ENCODE measurements at places on chromosomes 7 and 10. TPM values are rescaled to one million over a fixed set of nuclear protein-coding genes. Genes with fewer than 3 reads are reported as not detected.

- H3K27me3 ChIP-seq: no peaks in the 10 kb centered on the region
- H3K4me3 ChIP-seq: no peak overlapping the region
- H3K36me3 ChIP-seq: no peaks in the 10 kb centered on the region
Measured at GRCh38 chr10:547591-548081, 141.8 kb downstream of the DIP2C start.

- peak overlapping the region; percentile 82 for H3K27ac ChIP-seq
- H3K4me1 ChIP-seq: peaks cover 6% of the 10 kb centered on the region
- peaks cover 31% of the 10 kb centered on the region for H3K36me3 ChIP-seq
- DNase-seq: no peak
- H3K27me3 ChIP-seq: no peaks in the 10 kb centered on the region
- H3K4me3 ChIP-seq: peak overlapping the region; percentile 96
Measured at GRCh38 chr10:125720002-125720382, 483 bp downstream of the EDRF1 start.

DNA sequence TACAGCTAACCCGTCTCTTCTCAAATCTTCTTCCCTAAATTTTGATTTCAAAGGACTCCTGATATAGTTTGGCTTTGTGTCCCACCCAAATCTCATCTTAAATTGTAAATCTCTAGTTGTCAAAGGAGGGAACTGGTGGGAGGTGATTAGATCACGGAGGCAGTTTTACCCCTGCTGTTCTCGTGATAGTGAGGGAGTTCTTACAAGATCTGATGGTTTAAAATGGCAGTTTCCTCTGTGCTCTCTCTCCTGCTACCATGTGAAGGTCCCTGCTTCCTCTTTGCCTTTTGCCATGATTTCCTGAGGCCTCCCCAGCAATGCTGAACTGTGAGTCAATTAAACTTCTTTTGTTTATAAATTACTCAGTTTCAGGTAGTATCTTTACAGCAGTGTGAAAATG lies 269.3 kb downstream of the POLR1F start:
- no peaks in the 10 kb centered on the region for H3K36me3 ChIP-seq
- no peaks in the 10 kb centered on the region for H3K4me1 ChIP-seq
- H3K27me3 ChIP-seq: no peaks in the 10 kb centered on the region
- H3K27ac ChIP-seq: no peak overlapping the region
- DNase-seq: no peak
- no peak overlapping the region for H3K4me3 ChIP-seq

DNA sequence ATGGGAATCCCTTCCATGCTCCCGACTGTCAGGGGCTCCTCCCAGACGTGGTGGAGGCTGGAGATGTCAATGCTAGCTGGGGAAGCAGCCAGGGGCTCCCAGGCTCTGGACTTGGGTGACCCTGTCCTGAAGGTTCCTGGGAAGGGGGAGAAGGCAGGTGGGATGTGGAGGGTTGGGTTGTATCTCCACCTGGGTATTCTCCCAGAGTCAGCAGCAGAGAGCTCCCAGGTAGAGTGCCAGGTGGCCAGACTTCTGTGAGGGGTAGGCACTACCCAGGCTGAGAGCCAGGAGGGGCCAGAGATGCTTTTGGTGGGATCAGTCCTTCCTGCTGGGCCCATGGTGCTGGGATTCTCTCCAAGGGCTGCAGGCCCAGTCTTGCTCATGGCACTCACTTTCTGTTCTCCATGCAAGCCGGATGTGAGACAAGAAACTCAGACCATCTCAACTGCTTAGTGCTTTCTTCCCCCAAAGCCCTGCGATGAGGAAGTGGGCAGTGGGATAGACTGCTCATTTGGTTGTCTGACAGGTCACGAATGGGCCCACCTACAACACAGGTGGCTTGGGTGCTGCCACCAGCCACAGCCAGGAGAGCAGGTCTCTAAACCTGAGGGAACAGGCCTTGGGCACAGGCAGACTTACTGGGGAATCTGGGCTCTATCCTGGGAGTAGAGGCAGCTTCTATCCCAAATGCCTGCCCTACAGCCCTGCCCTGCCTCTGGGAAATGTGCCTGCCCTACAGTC lies 52.5 kb upstream of the CAMK2B start:
- no peaks in the 10 kb centered on the region for H3K27me3 ChIP-seq
- DNase-seq: no peak
- H3K36me3 ChIP-seq: no peaks in the 10 kb centered on the region

DNA sequence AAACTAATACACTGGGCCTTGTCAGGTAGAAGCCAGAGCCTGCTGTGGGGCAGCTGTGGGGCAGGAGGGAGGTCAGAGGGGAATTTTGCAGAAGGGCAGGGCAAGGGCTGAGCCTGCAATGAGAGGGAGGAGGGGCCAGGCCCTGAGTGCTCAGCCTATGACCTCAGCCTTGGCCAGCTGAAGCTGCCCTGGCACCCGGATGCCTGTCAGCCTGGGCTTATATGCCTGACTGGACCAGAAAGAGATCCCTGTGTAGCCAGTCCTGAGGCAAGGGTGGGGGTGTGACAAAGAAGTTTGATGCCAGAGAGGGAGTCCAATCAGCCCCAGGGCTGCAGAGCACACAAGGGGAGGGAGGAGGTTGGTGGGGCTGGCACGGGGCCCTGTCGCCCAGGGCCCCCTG lies 22.3 kb upstream of the PRRT4 start:
- no peak overlapping the region for H3K4me3 ChIP-seq
- peaks cover 26% of the 10 kb centered on the region for H3K4me1 ChIP-seq
- no peaks in the 10 kb centered on the region for H3K36me3 ChIP-seq
- H3K27me3 ChIP-seq: peaks cover 16% of the 10 kb centered on the region

GRCh38 chr10:73576178-73576889 lies 14.8 kb downstream of the USP54 start:
- H3K27me3 ChIP-seq: no peaks in the 10 kb centered on the region
- H3K4me1 ChIP-seq: no peaks in the 10 kb centered on the region
- no peak overlapping the region for H3K4me3 ChIP-seq
- no peak for DNase-seq

DNA sequence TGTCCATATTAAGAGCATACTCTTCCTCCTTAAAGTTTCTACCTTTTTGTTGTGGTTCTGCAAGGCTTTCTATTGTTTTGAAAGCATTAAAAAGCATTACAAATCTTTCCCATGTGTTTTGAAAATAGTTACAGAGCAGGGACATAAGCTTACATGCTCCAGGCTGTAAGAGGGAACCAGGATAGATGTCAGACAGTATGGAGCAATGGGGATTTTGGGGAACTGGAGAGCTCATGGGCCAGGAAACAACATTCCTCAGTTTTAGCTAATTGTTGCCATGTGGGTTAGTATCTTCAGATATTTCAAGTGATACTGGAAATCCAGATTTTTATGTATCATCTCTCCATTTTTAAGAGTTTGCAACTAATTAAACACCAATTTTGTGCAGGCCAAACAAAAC lies 3.5 kb downstream of the MDFIC start:
- H3K27ac ChIP-seq: no peak overlapping the region
- DNase-seq: no peak
- peaks cover 23% of the 10 kb centered on the region for H3K27me3 ChIP-seq
- H3K36me3 ChIP-seq: no peaks in the 10 kb centered on the region
- H3K4me1 ChIP-seq: peaks cover 32% of the 10 kb centered on the region

DNA sequence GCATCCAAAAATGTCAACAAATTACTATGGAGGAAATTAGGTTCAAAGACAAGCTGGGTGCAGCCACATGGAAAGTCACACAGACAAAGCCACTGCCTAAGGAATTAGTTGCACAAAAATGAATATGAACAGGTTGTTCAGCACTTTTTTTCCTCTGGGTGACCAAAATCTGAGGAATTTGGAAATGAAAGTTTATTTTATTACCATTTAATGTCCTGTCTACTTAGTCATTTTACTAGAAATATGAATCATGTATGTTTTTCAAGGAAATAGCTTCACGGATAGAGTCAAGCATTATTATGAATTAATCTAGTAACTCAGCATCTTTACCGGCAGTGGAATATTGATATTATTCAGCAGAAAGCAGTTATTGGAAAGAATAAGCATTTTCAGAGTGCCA lies 106.3 kb downstream of the ANK3 start:
- H3K27ac ChIP-seq: no peak overlapping the region
- no peaks in the 10 kb centered on the region for H3K36me3 ChIP-seq
- peaks cover 18% of the 10 kb centered on the region for H3K4me1 ChIP-seq
- no peak overlapping the region for H3K4me3 ChIP-seq
- no peaks in the 10 kb centered on the region for H3K27me3 ChIP-seq
- no peak for DNase-seq

GRCh38 chr10:116398224-116398623 lies 29.4 kb upstream of the PNLIPRP3 start:
- peak; percentile 30 for DNase-seq
- H3K27ac ChIP-seq: no peak overlapping the region
- H3K27me3 ChIP-seq: no peaks in the 10 kb centered on the region
- peaks cover 6% of the 10 kb centered on the region for H3K4me1 ChIP-seq
- no peaks in the 10 kb centered on the region for H3K36me3 ChIP-seq

GRCh38 chr10:35696392-35697287 lies 54.5 kb upstream of the FZD8 start:
- H3K4me3 ChIP-seq: no peak overlapping the region
- no peaks in the 10 kb centered on the region for H3K36me3 ChIP-seq
- no peak overlapping the region for H3K27ac ChIP-seq
- DNase-seq: no peak
- H3K4me1 ChIP-seq: peaks cover 43% of the 10 kb centered on the region
- peaks cover 8% of the 10 kb centered on the region for H3K27me3 ChIP-seq

- H3K4me1 ChIP-seq: peaks cover 5% of the 10 kb centered on the region
- H3K27ac ChIP-seq: no peak overlapping the region
- H3K36me3 ChIP-seq: no peaks in the 10 kb centered on the region
- no peaks in the 10 kb centered on the region for H3K27me3 ChIP-seq
- H3K4me3 ChIP-seq: no peak overlapping the region
- no peak for DNase-seq
Measured at GRCh38 chr7:142615508-142615907, 133.8 kb upstream of the PRSS1 start.

GRCh38 chr7:121267612-121268011 lies 61.2 kb upstream of the WNT16 start:
- no peak overlapping the region for H3K4me3 ChIP-seq
- H3K27ac ChIP-seq: no peak overlapping the region
- no peaks in the 10 kb centered on the region for H3K27me3 ChIP-seq
- DNase-seq: no peak
- no peaks in the 10 kb centered on the region for H3K36me3 ChIP-seq

- no peaks in the 10 kb centered on the region for H3K36me3 ChIP-seq
- H3K27ac ChIP-seq: no peak overlapping the region
- peaks cover 29% of the 10 kb centered on the region for H3K4me1 ChIP-seq
- DNase-seq: no peak
- H3K4me3 ChIP-seq: no peak overlapping the region
- no peaks in the 10 kb centered on the region for H3K27me3 ChIP-seq
Measured at GRCh38 chr10:80739328-80739727, 201.6 kb downstream of the SH2D4B start.

- no peak for DNase-seq
- no peaks in the 10 kb centered on the region for H3K36me3 ChIP-seq
- H3K4me3 ChIP-seq: no peak overlapping the region
- H3K27me3 ChIP-seq: no peaks in the 10 kb centered on the region
- 0 out of 2 replicates have a peak overlapping the region, but pooled peaks have one; percentile 82 for H3K27ac ChIP-seq
Measured at GRCh38 chr7:98177553-98177952, 33.7 kb upstream of the BHLHA15 start.

DNA sequence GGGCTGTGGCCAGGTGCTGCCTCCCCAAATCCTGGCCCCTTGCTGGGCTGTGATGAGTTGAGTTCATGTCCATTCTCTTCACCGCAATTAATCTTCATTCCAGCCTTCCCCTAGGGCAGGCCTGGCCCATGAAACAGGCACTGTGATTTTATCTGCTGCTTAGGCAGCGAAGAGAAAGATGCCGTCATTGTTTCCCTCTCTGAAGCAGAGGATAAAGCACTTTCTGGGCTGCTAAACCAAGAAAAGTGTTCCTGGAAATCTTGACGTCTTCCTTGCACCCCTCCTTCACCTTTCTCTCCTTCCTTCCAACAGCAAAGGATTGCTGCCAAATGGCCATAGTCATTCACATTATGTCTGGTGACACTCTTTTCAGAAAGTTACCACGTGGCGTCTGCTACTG lies 265.9 kb downstream of the ZEB1 start:
- peaks cover 11% of the 10 kb centered on the region for H3K4me1 ChIP-seq

DNA sequence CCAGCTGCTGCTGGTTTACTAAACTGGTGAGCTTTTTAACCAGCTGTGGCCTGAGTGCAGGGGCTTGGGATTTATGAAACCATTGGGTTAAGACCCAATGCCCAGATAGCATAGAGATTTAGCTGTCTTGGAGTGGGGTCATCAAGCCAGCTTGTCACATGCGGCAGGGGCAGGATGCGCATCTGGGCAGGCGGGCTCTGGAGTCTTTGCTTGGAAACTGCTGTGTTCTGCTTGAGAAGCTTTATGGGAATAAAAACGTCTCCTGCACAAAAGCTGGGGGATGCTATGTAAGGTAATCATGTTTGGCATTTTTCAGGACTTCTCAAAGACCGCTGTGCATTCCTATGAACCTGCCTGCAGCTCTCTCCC lies 136.3 kb downstream of the MAPK8 start:
- H3K27me3 ChIP-seq: no peaks in the 10 kb centered on the region
- no peak for DNase-seq
- no peaks in the 10 kb centered on the region for H3K36me3 ChIP-seq
- no peak overlapping the region for H3K27ac ChIP-seq

GRCh38 chr7:36865019-36865418 lies 140.7 kb upstream of the AOAH start:
- peaks cover 8% of the 10 kb centered on the region for H3K4me1 ChIP-seq
- H3K4me3 ChIP-seq: no peak overlapping the region
- DNase-seq: no peak
- no peak overlapping the region for H3K27ac ChIP-seq
- H3K36me3 ChIP-seq: no peaks in the 10 kb centered on the region

- no peak overlapping the region for H3K27ac ChIP-seq
- H3K4me1 ChIP-seq: no peaks in the 10 kb centered on the region
- no peaks in the 10 kb centered on the region for H3K27me3 ChIP-seq
- DNase-seq: no peak
Measured at GRCh38 chr10:116653885-116654284, 33.1 kb downstream of the PNLIPRP2 start.

The PIK3CG gene
- not detected for total RNA-seq

The NRCAM gene
- total RNA-seq: 6.8 TPM

The ITPRID1 gene
- 0.45 TPM for total RNA-seq

The ADCYAP1R1 gene
- total RNA-seq: 10.6 TPM

The SNCG gene
- 4.0 TPM for total RNA-seq

The OR2A5 gene
- not detected for total RNA-seq

All from GM23338 (cell line).